AG04449 (cell line): ENCODE measurements at places on chromosomes 4 and X.

GRCh38 chrX:119391279-119391678 is 7.9 kb upstream of the SLC25A43 start:
- no peak for DNase-seq

DNA sequence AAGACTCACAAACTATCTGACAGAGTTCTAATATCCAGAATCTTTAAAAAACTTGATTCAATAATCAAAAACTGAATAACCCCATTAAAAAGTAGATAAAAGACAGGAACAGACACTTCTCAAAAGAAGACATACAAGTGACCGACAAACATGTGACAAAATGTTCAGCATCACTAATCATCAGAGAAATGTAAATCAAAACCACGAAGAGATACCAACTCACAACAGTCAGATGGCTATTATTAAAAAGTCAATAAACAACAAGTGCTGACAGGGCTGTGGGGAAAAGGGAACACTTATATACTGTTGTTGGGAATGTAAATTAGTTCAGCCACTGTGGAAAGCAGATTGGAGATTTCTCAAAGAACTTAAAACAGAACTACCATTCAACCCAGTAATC is 138.1 kb upstream of the RASGEF1B start:
- no peak for DNase-seq

DNA sequence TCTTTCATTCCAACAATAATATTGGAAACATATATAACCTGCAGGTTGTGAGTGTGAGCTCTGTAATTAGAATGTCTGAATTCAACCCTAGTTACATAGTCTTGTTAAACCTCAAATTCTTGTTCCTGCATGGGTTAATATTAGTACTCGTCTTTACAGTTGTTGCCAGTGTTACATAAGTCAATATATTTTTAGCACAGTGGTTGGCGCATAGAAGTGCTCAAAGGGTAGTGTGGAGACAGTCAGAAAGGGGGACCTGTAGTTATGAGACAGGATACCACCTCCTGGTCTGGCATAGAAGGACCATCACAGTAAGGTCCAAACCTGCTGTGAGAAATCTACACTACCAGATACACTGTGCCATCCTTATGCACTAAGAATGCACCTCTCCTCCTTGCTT is 1045.9 kb upstream of the SLIT2 start:
- no peak for DNase-seq

- DNase-seq = no peak
Measured at GRCh38 chr4:54363037-54363436, 133.9 kb downstream of the PDGFRA start.

GRCh38 chr4:108270466-108271450 is 102.0 kb upstream of the LEF1 start:
- DNase-seq = peak; percentile 17

GRCh38 chrX:54359408-54359807 is 1.6 kb upstream of the WNK3 start:
- no peak for DNase-seq

- DNase-seq = no peak
Measured at GRCh38 chrX:55524487-55524886, 34.8 kb upstream of the USP51 start.

DNA sequence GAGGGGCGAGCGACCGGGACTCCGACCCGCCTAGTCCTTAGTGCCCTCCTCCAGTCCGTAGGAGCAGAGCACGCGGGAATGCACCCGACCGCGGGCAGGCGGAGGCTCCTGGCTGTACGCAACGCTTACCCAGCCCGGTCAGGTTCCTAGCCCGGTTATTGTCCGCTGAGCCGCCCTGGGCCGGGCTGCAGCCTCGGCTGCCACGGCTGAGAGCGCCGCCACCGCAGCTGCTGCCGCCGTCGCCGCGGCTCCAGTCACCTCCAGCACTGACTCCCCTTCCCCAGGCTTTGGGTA is at the start of gene AMER1:
AMER1 (minus strand) TSS at position 268 of the 294 bp plus-strand sequence. CDS start 12,422 bp downstream, outside the sequence.
- no peak for DNase-seq

GRCh38 chrX:39869846-39870601 is 227.7 kb downstream of the BCOR start:
- no peak for DNase-seq

- DNase-seq = no peak
Measured at GRCh38 chr4:96598465-96598864, 758.6 kb downstream of the PDHA2 start.

- no peak for DNase-seq
Measured at GRCh38 chr4:123286903-123287466, 109.6 kb upstream of the SPRY1 start.

DNA sequence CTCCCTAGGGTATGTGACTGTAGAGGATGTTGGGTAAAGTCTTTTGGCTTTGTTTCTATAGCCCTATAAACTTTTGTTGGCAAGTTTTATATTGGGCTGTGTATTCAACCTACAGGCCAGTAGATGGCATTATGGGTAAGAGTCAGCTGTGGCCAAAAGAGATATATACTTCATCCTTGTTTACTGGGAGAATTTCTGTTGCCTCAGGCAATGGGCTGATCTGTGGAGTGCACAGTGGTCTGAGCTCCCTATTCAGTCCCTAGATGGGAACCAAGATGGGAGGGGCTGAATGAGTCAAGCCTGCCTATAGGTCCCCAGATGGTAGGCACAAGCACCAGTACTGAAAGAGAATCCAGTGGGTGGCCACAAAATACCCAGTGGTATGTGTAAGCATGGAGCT is 580.6 kb downstream of the EPHA5 start:
- DNase-seq = no peak

GRCh38 chrX:48664156-48664555 is 19.4 kb upstream of the WAS start:
- DNase-seq = no peak

- DNase-seq = no peak
Measured at GRCh38 chr4:152723236-152723635, 43.4 kb upstream of the TMEM154 start.

- no peak for DNase-seq
Measured at GRCh38 chr4:40232610-40233009, 35.8 kb downstream of the RHOH start.

GRCh38 chr4:59002148-59002547 is 1892.0 kb upstream of the IGFBP7 start:
- DNase-seq = no peak

GRCh38 chr4:3345384-3345783 is 52.6 kb downstream of the RGS12 start:
- DNase-seq = no peak

- no peak for DNase-seq
Measured at GRCh38 chrX:37942170-37942569, 64.2 kb upstream of the SYTL5 start.

GRCh38 chr4:22014222-22014741 is 65.7 kb upstream of the KCNIP4 start:
- no peak for DNase-seq

GRCh38 chrX:133490955-133491354 is 75.7 kb upstream of the GPC4 start:
- DNase-seq = no peak

GRCh38 chr4:15918484-15919129 is 19.9 kb downstream of the FGFBP1 start:
- no peak for DNase-seq

- DNase-seq = no peak
Measured at GRCh38 chr4:182918791-182919302, 1.7 kb upstream of the DCTD start.

GRCh38 chrX:101462892-101463291 is 22.4 kb upstream of the ARMCX4 start:
- no peak for DNase-seq

DNA sequence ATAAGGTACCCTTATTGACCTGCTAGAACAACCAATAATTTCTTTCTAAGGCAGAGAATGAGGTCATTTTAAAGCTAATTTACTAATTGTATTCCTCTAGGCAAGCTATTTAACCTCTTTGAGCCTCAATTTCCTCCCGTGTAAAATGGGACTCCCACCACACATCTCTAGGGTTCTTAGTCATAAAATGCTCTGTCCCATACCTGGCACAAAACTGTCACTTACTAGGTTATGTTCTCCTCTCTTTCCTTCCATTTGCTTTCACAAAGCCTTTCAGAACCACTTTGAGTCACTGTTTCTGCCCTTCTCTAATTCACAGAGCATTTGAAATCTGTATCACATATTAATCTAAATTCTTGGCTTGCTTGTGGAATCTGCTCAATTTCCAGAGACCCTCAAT is 2.4 kb upstream of the GPR82 start:
- DNase-seq = no peak

- no peak for DNase-seq
Measured at GRCh38 chrX:55619547-55619946, 3.7 kb upstream of the FOXR2 start.

GRCh38 chr4:176363072-176363471 is 43.3 kb downstream of the SPCS3 start:
- DNase-seq = no peak
